ENCODE measurements at places on chromosomes 2 and 18. TPM values are rescaled to one million over a fixed set of nuclear protein-coding genes. Genes with fewer than 3 reads are reported as not detected.
A peak's percentile ranks its signal among the peaks of the same experiment; 100 is the strongest.

The ASXL3 gene
- 0.29 TPM for total RNA-seq

The CIDEA gene
- not detected for total RNA-seq

DNA sequence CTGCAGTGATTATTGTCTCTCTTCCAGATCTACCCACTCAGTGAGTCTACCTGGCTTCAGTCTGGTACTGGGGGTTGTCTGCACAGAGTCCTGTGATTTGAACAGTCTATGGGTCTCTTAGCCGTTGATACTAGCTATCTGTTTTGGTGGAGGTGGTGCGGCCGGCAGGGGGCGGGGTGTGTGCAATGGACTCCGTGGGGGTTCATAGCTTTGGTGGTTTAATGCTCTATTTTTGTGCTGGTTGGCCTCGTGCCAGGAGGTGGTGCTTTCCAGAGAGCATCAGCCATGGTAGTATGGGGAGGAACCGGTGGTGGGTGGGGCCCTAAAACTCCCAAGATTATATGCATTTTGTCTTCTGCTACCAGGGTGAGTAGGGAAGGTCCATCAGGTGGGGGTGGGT lies 1120.1 kb upstream of the FAM98A start:
- DNase-seq = no peak
- no peaks in the 10 kb centered on the region for H3K4me1 ChIP-seq
- H3K36me3 ChIP-seq = no peaks in the 10 kb centered on the region

DNA sequence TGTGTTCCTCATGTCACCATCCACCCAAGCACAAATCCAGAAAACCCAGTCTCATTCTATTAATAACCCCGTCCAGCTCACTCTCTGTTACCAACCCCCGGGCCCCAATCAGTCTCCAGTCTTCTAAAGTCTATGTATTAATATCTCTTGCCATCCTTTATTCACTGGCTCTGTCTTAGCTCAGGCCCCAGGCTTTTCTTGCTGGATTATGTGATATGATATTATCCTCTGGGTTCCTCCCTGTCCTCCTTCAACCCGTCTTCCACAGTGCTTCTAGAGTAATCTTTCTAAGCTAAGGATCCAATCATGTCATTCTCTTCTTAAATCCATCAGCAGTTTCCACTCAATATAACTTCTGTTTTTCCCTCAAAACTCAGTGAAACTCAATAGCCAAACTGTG lies 240.5 kb upstream of the OSR1 start:
- no peak overlapping the region for H3K4me3 ChIP-seq
- no peaks in the 10 kb centered on the region for H3K27me3 ChIP-seq
- H3K4me1 ChIP-seq = no peaks in the 10 kb centered on the region

GRCh38 chr2:151878655-151879563 lies 50.7 kb upstream of the ARL5A start:
- no peaks in the 10 kb centered on the region for H3K27me3 ChIP-seq
- no peak for DNase-seq
- H3K27ac ChIP-seq = no peak overlapping the region
- H3K4me1 ChIP-seq = no peaks in the 10 kb centered on the region
- no peaks in the 10 kb centered on the region for H3K36me3 ChIP-seq
- no peak overlapping the region for H3K4me3 ChIP-seq

GRCh38 chr2:127597046-127597983 lies 48.6 kb upstream of the GPR17 start:
- DNase-seq = peak; percentile 66
- no peaks in the 10 kb centered on the region for H3K36me3 ChIP-seq
- H3K4me3 ChIP-seq = no peak overlapping the region

The CHRNG gene
- total RNA-seq = not detected

DNA sequence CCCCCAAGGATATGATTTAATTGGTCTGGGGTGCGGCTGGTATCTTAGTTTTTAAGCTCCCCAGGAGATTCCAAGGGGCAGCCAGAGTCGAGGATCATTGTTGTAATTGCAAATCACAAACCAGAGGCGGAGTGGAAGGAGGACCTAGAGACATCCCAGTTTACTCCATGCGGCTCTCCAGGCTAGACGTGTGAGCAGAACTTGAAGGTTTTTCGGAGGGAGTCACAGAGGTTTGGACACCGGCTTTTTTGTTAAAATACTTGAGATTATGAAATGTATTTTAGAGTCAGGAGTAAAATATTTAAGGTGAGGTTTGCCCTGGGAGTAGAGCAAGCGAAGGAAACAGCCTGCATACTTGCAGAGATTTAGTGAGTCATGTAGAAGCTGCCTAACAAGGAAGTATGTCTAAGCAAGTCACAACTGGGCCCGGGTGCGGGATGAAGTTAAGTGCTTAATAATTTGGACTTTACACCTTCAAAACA lies 39.5 kb downstream of the TGOLN2 start:
- no peak for DNase-seq
- H3K36me3 ChIP-seq = peaks cover 5% of the 10 kb centered on the region
- H3K27me3 ChIP-seq = no peaks in the 10 kb centered on the region
- H3K4me3 ChIP-seq = no peak overlapping the region

DNA sequence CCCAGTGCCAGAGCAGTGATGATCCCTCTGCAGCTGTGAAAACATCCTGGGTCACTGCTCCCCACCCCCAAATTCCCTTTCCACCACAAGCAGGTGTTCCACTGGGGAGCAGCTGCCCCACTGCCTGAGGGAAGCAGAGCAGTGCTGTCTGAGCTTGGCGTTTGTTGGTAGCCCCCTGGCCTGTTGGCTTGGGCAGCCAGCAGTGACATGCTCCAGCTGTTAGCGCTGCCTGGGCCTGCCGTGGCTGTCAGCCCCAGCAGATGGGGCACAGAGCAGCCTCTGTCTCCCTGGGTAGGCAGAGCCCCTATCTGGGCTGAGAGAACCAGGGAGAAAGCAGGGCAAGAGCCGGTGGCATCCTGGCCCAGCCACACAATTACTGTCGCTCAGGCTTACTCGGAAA lies 247.7 kb downstream of the GLI2 start:
- H3K27me3 ChIP-seq = no peaks in the 10 kb centered on the region
- H3K36me3 ChIP-seq = no peaks in the 10 kb centered on the region
- H3K27ac ChIP-seq = no peak overlapping the region
- peak; percentile 47 for DNase-seq
- H3K4me3 ChIP-seq = no peak overlapping the region

All from spleen (tissue), 13 donors.